ENCODE measurements at places on chromosomes 13 and 19.

GRCh38 chr19:9183000-9183399 is 4.2 kb downstream of the OR7D2 start:
- no peak for DNase-seq

DNA sequence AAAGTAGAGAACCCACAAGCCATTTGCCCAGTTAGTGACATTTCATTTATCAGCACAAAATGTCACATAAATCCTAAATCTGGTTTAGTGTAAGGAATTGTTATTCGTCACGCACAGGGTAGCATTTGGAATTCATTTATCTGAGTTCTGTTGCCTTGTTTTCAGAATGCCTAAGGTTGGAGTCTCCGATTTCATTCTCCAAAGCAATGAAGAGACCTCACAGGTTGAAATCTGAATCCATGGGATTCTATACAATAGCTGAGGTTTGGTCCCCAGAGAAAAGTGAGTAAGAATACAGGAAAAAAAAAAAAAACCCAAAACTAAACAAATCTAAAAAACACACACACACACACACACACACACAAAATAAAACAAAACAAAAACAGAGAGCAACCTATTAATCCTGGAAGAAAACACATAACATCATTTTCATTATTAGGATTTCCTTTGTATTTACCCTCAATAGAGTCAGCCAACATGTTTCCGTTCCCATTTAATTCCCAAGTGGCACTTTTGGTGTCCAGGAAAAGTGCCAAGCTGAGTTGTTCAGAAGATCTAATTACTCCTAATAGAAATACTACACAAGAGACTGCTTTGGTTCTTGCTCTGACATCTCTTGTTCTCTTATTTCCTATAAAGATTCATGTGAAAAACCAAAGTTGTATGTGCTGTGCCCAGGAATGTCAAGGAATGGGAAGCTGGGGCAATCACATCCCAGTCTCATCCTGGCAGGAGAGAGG is 36.2 kb upstream of the LRCH1 start:
- DNase-seq = no peak

DNA sequence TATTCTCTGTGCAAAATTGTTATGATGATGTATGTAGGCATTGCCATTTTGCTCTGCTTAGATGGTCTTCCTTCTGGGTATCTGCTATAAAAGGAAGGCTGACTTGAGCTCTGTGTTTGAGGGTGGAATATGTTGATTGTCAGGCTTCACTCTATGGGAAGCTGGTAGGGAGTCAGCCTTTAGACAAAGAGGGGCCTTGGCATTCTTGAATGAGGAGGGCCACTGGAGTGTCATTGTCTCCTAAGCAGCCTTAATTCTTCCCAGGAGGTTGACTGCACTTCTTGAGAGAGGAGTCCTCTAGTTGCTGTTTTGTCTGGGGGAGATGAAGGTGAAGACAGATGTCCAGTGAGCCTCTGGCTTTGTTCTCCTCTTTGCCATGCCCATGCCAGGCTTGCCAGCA is 266.8 kb downstream of the KCNRG start:
- DNase-seq = no peak

DNA sequence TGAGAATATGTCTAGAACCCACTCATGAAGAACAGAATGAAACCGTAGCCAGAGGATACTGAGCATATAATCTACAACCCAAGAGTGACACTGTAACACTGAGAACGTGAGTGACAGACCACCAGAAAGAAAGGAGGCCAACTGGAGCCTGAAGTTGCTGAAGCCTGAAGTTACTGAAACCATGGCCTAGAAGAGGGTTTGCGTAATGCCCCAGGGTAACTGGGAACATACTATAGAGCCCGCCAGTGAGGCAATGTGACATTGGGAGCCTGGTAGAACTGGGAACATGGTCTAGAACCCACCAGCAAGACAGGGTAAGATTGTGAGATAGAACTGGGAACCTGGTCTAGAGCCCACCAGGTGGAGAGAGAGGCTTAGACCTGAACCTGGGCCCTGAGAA is 15.5 kb upstream of the TNFSF14 start:
- DNase-seq = no peak

GRCh38 chr13:29844441-29844840 is 6.0 kb downstream of the UBL3 start:
- no peak for DNase-seq

- DNase-seq = no peak
Measured at GRCh38 chr19:51460164-51460992, 2.1 kb upstream of the SIGLEC8 start.

- DNase-seq = no peak
Measured at GRCh38 chr13:39452417-39452816, 150.6 kb downstream of the LHFPL6 start.

GRCh38 chr13:90768116-90768515 is 579.4 kb upstream of the MIR17HG start:
- DNase-seq = no peak

DNA sequence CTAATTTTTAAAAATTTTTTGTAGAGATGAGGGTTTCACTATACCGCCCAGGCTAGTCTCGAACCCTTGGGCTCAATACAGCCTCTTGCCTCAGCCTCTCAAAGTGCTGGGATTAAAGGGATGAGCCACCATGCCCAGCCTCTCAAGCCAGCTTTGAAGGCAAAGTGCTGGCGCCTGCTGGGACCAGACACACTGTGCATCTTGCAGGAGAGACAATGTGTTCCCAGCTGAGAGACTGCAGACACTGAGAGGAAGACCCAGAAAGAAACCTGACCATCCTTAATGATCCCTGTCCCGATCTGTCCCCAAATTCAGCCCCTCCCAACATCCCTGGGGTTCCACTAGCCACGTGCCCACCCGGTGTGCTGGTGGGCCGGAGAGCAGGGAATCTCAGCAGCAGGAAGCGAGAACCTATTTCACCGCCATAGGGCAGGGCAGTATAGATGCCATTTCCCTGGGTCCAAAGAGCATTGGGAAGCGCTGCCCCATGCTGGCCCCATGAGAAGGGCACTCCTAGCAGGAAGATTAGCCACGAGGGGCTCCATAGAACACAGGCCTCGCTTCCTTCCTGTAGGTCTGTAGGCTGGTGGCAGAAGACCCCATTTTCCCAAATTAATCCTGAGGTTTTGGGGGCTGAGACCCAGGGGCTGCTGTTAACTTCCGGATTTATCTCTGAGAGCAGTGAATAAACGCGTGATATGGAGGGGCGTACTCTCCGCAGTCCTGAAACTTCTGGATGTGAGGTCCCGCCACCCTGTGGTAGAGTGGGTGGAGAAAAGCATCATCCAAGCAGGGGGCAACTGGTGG is 968 bp downstream of the RAVER1 start:
- no peak for DNase-seq

DNA sequence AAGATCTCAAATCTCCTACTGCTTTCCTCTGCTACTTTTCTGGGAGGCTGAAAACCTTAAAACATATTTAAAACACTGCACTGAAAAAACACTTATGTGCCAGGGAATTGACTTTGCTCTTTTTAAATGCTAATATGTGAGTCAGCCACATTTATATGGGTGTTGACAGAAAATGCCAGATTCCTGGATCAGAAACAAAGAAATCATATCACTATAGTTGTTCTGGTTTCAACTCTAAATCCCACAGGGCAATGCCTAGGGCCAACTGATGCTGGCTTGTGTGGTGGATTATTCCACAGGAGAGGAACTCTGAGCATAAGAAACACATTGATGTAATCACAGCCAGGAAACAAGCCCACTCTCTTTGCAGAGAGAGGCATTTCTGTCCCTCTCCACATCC is 1439.0 kb upstream of the SPRY2 start:
- DNase-seq = no peak

DNA sequence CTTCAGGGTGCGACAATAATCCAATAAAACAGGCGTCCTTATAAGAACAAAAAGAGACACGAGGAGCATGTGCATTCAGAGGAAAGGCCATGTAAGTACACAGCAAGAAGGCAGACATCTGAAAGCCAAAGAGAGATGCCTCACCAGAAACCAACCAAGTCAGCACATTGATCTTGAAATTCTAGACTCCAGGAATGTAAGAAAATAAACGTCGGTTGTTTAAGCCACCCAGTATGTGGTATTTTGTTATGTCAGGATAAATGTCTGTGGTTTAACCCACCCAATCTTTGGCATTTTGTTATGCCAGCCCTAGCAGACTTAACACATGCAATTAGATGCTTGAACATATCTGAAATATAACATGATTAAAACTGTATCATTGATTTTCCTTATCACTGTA is 452.0 kb downstream of the SLITRK6 start:
- no peak for DNase-seq

DNA sequence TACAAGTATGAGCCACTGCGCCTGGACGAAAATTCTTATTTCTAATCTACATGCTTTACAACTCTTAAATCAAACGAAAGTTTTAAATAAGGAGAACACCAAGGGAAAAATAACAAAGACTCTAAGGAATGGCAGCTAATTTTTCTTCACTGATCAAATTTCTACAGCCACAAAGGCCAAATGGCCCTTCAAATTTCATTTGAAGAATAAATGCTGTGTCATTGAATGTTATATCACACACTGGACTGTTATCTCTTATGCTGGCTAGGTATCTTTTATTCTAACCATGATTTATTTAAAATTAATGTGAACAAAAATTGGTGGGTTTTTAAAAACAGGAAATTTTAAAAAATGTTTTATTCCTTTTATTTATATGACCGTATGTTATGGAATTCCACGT is 14.1 kb downstream of the SMAD9 start:
- no peak for DNase-seq

DNA sequence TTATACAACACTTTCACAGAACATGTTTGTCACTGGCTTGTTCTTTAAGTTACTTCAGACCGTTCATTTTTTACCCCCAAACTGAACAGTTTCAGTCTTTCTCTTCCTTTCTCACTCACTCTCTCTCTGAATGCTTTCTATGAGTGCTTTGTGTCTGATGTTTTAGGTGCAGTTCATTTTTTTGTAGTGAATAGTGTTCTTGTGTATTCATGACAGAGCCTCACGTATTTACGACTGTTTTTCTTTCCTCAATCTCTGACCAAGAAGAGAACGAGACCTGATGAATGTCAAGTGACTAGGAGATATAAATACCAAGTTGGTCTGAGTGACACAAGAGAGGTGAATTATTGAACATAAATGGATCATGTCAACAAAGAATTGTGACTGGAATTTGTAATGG is 1525.0 kb upstream of the MIR17HG start:
- DNase-seq = no peak

GRCh38 chr13:34019870-34020269 is 201.9 kb downstream of the RFC3 start:
- DNase-seq = no peak

DNA sequence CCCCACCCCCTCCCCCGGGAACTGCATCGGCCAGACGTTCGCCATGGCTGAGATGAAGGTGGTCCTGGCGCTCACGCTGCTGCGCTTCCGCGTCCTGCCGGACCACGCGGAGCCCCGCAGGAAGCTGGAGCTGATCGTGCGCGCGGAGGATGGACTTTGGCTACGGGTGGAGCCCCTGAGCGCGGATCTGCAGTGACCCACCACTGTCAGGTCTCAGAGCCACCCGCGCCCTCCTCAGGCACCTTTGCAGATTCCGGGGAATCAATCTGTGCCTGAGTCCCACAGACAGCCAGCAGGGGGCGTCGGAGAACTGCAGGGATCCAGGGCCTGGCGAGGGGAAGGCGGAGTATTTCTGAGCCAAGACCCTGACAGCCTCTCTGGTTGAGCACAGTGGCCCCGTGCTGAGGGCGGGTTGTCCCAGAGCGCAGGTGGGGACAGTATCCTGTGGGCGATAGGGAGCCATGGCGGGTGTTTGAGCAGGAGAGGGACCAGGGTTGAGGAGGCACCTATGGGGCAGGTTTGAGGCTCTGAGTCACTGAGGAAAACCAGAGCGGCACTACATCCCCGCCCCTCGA is 30.4 kb upstream of the CYP4F8 start:
- DNase-seq = peak; percentile 82

DNA sequence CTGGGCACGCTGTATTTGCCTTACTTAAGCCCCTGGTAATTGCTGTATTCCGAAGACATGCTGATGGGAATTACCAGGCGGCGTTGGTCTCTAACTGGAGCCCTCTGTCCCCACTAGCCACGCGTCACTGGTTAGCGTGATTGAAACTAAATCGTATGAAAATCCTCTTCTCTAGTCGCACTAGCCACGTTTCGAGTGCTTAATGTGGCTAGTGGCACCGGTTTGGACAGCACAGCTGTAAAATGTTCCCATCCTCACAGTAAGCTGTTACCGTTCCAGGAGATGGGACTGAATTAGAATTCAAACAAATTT is 676 bp downstream of the BRCA2 start:
- DNase-seq = peak; percentile 11

DNA sequence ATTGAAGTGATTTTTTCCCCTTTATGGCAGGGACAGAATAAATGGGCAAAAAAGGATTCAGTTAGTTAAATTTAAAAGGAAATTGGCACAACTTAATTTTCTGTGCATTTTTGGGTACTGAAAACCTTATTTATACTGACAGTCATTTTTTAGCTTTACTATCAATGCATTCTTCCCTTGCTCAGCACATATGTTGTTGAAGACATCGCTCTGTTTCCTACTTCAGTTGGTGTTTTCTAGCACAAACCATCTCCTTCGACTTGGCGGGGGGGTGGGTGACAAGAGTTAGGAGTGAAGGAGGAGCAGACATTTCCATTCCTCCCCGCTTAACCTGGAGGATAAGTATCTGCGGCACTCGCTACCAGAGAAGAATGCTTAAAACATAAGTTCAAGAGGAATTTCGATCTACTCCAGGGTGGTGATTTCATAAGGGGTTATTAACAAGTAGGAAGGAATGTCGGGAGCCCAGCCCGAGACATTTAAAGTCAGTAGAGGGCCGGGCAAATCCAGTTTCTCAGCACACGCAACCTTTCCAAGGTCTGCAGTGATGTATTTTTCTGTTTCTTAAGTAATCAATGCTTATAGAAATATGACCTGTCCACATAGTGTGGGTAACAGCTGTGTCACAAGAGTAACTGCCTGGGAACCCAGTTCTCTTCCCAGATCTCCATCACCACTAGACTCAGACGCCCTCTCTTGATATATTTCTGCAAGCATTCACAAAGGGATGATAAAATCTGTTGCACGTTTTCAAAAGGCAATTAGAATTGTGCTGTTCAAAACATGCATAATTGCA is 525.8 kb downstream of the MYO16 start:
- no peak for DNase-seq

GRCh38 chr13:22103046-22104027 is 432.5 kb downstream of the FGF9 start:
- no peak for DNase-seq

GRCh38 chr19:48826606-48827020 is 9.7 kb downstream of the HSD17B14 start:
- DNase-seq = no peak

DNA sequence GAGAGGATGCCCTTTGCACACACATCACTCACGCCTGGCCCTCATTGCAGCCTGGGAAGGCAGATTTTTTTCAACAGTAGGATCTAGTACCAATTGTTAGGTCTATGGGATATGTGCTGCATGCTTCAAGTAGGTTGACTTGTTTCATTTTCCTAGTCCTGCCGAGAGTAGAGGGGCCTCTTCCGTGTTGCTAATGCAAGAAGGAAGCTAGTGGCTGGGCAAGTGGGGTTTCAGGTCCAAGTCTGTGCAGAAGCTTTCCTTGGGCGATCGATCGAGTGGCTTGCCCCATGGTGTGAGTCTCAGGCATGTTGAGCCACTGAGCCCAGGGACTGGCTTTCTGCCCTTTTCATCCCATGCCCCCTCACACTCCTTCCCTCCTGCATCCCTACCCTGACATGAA is 13.7 kb downstream of the ILF3 start:
- DNase-seq = no peak
